ENCODE measurements at places on chromosomes 6 and 20.

- DNase-seq: peak; percentile 27
Measured at GRCh38 chr20:4925842-4926530, 75.3 kb downstream of the SLC23A2 start.

DNA sequence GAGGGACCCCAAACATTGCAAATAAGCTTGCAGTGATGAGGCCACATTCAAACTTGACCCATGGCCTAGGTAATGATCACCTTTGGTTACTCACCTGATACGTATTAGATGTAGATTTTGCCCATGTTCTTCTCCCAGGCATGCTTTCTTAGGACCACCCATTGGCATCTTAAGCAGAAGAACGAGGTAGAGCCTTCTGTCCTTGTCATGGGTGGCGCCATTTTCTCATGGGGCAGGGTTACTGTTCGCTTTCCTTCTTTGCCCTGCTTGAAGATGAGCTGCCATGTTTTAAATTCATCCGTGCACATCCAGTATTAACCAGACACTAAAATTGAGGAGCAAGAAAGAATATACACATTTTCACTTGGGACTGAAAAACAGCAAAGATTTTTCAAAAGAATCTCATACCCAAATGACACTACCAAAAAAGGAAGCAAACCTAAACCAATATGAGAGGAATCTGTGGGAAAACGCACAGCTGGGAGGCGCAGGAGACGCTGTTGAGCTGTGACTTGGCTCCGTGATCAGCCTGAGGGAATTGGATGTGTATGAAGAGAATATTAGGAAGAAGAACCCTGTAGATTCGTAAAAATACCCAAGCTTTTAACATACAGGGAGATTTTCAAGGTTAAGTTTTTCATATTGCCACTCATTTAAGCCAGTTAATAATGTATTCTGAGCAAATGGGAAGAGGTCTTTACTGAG is 36.6 kb downstream of the GMPR start:
- no peak for DNase-seq

DNA sequence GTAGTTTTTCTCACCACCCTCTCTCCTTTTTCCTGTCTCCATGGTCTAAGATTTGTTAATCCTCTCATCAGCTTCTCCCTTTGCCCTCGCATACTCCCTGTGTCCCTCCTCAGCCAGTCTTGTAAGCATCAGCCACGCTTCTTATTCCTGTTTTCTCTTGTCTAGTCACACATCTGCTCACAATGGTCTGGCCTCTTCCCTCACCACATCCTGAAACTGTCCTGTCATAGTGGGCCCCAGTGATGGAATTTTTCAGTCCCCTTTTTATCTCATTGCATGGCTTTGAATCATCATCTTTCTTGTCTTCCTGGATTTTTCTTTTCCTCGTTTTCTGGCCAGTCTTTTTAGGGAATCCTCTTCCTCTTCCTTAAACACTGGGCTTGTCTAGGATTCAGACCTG is 57.2 kb downstream of the GFRA4 start:
- DNase-seq: peak; percentile 25

DNA sequence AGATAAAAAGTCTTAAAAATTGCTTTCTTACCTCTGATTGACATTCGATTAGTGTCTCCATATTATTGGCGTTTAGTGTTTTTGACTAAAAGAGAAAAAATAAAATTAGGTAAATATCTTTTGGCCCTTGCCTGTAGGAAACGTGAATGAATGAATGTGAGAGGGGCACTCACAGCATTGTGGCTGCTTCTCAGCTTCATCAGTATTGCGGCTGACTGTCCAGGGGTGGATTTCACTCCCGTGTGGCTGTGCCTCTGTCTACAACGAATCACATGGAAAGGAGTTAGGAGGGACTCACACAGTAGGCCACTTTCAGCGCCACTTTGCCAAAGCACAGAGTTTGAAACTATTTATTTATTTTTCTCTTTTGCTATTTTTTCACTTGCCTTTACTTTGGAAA is 844 bp downstream of the TAGAP start:
- DNase-seq: no peak

GRCh38 chr6:110322874-110323242 is 35.3 kb downstream of the METTL24 start:
- DNase-seq: no peak

DNA sequence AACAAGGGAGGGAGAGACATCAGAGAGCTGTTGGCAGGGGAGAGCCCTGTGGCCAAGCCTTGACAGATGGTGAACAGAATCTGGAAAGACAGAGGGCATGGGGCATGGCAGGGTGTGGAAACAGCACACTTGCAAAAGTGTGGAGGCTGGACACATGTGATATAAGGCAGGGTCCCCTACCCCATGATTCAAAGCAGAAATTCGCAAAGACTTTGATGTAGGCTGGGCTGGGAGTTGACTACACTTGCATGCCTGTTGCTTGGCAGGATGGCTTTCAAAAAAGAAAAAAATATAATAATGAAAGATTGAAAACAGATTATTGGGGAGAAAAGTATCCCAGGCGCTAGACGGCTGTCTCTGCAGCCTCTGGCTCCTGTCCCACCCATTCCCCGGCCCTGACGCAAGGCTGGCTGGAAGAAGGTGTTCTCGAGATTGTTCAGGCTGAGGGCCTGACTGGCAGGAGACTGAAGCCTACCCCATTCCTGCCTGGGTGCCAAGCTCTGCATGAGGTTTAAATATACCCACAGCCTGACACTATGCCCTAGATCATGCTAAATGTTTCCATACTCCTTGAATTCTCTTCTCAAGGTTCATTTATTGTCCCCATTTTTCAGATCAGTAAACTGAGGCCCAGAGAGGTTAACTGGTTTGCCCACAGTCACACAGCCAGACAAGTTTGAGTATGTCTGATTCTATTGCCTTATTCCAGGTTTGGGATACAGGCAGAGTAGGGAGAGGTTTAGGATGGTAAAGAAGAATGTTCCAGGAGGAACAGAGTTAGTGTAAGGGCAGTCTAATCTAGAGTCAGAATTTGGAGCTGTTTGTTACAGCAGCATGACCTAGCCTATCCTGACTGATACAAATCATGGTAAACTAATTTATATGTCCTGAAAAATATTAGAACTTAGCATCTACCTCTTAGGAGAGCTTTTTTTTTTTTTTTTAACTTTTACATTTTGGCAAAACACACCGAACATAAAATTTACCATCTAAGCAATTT is 23.4 kb upstream of the CCN5 start:
- peak; percentile 68 for DNase-seq

GRCh38 chr6:4649728-4650127 is 126.5 kb upstream of the CDYL start:
- DNase-seq: no peak

DNA sequence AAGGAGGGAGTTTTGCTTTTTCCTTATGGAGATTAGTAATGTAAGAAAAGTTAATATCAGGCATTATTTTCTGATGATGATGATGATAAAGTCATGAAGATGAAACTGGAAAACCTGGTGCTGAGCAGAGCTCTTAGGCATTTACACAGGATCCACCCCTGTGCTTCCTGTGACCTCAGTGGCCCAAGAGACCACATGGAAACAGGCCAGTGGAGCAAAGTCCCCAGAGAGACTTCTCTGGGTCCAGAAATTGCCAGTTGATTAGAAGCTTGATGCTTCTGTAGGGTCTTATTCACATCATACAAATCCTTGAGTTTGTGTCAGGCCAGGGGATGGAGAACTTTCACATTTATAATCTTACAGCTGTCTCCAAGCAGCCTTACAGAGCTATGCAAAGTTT is 46.1 kb downstream of the SLC13A3 start:
- DNase-seq: no peak

GRCh38 chr6:150412221-150412620 is 43.4 kb downstream of the IYD start:
- no peak for DNase-seq

- peak; percentile 70 for DNase-seq
Measured at GRCh38 chr20:31894980-31895675, 24.7 kb downstream of the TTLL9 start.

DNA sequence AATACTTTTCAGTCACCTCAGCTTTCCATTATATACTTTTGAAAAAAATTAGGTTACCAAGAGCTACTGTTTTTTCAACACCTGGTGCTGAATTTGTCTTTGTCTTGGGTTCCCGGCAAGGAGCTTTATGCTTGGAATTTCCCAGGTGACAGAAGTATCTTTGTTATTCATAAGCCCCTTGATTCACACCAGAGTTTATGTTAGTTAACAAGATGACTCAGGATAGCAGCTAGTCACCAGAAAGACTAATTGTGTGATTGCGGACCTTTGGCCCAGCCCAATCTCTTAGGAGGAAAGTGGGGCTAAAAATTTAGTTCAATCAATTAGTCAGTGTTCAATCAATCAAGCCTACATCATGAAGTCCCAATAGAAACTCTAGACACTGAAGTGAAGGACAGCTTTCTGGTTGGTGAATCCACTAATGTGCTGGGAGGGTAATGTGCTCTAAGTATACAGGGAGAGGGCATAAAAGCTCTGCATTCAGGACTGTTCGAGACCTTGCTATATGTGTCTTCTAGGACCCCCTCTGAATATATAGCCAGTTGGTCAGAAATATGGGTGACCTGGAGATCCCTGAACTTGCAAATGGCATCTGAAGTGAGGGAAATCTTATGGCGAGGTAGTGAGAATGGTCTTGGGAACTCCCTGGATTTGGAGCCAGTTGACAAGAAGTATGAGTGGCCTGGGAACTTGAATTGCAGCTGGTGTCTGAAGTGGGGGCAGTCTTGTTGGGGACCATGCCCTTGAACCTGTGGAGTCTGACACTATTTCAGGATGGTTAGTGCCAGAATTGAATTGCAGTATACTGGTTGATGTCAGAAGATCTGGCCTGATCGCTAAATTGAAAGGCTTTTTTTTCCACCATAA is 16.2 kb downstream of the TMEM30A start:
- no peak for DNase-seq

GRCh38 chr20:4813076-4813862 is 91.6 kb downstream of the PRND start:
- no peak for DNase-seq

GRCh38 chr6:21555197-21555596 is 38.4 kb upstream of the SOX4 start:
- DNase-seq: no peak

GRCh38 chr20:58645412-58645968 is 5.6 kb upstream of the STX16 start:
- no peak for DNase-seq

- DNase-seq: no peak
Measured at GRCh38 chr20:63081831-63082230, 75.1 kb upstream of the BHLHE23 start.

DNA sequence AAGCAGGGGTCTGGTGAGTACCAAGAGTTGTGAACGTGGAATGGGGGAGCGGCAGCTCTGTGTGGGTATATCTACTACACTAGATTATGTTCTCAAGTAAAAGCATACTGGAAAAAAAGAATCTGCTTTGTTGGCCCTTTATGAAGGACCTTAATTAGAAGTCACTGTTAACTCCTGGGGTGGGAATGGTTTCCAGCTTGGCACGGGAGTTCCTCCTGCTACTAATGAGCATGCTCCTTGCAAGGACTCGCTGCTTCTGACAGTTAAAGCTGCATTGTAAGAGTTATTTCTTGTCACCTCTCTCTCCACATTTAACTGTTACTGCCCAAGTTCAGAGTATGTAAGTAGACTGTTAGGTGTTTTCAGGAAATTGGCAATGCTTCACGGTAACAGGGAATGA is 292.7 kb downstream of the ZFAND3 start:
- no peak for DNase-seq

GRCh38 chr6:17663226-17663625 is 43.5 kb downstream of the NUP153 start:
- no peak for DNase-seq

DNA sequence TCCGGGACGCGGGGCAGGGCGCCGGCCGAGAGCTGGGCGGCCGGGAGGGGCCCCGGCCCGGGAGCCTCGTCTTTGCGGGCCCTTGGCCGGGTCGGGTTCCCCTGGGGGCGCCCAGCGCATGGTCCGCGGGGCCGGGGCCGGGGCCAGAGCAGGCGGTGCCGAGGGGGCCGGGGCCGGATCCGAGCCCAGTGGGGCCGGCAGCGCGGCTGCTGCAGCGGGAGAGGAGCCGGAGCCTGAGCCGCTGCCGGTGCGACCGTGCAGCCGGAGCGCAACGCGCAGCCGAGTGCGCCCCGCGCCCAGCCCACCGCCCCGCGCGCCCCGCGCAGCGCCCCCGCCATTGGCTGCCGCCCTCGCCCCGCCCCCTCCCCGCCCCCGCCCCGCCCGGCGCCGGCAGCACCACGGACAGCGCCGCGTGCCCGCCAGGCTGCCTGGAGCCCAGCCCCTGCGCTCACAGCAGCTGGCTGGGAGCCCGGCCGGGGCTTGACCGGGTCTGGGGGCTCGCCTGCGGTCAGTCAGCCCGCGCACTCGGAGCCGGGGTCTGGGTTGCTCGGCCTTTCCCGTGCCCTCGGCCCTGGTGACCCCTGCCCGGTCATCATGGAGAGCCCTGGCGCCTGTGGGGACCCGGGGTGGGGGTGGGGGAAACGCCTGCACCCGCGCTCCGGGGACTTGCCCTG is at the start of gene HRH3:
TSS of gene HRH3 (minus strand) at position 287 of the 674 bp plus-strand sequence. CDS start 308 bp downstream, outside the sequence.
- peak; percentile 69 for DNase-seq

DNA sequence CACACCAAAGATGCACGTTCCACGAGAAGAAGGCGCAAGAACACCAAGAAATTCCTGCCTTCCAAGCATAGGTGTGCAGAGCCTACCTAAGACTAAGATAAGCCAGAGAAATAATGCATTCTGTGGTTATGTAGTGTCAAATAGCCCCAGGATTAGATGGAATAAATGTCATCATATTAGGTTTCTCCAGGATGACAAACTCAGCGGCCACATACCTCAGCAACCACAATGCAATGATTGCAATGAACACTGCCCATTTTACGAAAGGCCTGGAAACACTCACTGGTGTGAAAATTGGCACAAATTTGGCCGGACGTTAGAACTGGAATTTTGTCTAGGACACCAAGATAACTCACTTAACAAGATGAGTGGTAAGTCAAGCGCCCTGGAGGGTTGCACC is 129.7 kb downstream of the SLC22A3 start:
- peak; percentile 24 for DNase-seq
